ENCODE measurements at places on chromosomes 5 and 9. TPM values are rescaled to one million over a fixed set of nuclear protein-coding genes. Genes with fewer than 3 reads are reported as not detected.
A peak's percentile ranks its signal among the peaks of the same experiment; 100 is the strongest.

- H3K27me3 ChIP-seq = no peaks in the 10 kb centered on the region
- peaks cover 26% of the 10 kb centered on the region for H3K36me3 ChIP-seq
- H3K4me3 ChIP-seq = no peak overlapping the region
- H3K4me1 ChIP-seq = peaks cover 1% of the 10 kb centered on the region
- no peak for DNase-seq
Observed at GRCh38 chr9:130624154-130624553, 40.2 kb upstream of the PRDM12 start.

DNA sequence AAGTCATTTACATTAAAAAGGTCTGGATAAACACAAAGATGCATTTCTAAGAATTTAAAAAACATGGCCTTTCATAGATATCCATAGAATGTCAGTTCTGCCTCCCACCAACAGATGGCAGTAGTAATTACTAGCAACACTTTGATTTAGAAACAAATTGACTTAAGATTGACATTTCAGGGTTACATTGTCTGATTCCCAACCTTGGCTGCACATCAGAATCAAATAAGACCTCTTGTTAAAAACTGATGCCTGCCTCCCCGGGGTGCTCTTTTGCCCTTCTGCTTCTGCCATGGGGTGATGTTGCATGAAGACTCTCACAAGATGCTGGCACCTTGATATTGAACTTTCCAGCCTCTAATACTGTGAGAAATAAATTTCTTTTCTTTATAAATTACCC lies 146.2 kb upstream of the GPR151 start:
- no peak overlapping the region for H3K27ac ChIP-seq
- no peaks in the 10 kb centered on the region for H3K36me3 ChIP-seq
- peaks cover 5% of the 10 kb centered on the region for H3K4me1 ChIP-seq
- no peaks in the 10 kb centered on the region for H3K27me3 ChIP-seq

DNA sequence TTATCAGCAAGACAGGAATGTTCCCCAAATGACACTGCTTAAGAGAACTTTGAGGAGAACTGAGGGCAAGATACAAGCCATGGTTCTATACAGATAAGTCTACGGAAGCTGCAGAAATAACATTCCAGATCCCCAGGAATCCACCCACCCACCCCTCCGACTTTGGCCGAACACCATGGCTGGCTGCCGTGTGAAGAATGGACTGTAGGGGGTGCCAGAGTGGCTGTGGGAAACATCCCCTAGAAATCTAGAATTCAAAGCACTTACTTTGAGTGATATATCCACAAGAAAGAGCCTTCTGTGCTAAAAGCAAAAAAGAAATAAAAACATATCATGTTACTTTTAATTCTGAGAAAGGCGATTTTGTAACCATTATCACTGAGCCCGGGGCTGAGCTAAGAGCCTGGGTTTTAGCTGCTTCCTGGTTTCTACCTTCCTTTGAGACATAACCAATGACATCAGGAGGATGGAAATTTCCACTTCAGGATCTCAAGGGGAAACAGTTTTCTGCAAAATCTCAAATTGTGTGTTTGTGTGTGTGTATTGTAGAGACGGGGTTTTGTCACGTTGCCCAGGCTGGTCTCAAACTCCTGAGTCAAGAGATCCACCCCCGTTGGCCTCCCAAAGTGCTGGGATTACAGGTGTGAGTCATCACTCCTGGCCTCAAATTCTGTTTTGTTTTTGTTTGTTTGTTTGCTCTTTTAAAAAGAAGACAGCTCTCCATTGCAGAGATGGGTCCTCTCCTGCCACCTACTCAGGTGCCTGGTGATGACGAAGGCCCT lies 36.4 kb downstream of the GGTA1 start:
- H3K36me3 ChIP-seq = no peaks in the 10 kb centered on the region
- H3K4me3 ChIP-seq = no peak overlapping the region
- no peaks in the 10 kb centered on the region for H3K4me1 ChIP-seq
- peak; percentile 87 for DNase-seq
- H3K27ac ChIP-seq = no peak overlapping the region

GRCh38 chr5:172142709-172143215 lies 45.3 kb downstream of the STK10 start:
- H3K4me3 ChIP-seq = no peak overlapping the region
- H3K27me3 ChIP-seq = no peaks in the 10 kb centered on the region
- H3K4me1 ChIP-seq = peaks cover 8% of the 10 kb centered on the region
- no peaks in the 10 kb centered on the region for H3K36me3 ChIP-seq
- H3K27ac ChIP-seq = no peak overlapping the region
- no peak for DNase-seq

- H3K27me3 ChIP-seq = no peaks in the 10 kb centered on the region
- DNase-seq = no peak
- no peak overlapping the region for H3K4me3 ChIP-seq
- H3K4me1 ChIP-seq = no peaks in the 10 kb centered on the region
Observed at GRCh38 chr5:42876375-42876844, 64.7 kb upstream of the SELENOP start.

DNA sequence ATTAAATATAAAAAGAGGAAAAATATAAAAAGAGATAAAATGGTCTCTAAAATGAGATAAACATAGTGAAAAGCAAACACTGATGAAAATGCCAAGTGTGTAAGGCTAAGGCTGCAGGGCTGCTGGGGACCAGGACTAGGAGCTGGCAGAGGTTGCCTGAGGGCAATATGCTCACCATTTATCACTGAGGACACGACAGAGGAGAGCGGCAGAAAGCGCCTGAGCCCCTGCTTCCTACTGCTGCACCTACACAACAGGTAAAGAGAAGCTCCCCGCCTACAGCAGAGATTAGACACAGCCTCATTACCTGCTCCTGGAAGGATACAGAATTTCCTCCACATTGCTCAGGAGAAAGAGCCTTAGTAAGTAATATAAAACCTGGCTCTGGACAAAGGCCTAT lies 70.7 kb upstream of the PPP1R2B start:
- no peak for DNase-seq
- H3K4me1 ChIP-seq = no peaks in the 10 kb centered on the region
- H3K27ac ChIP-seq = no peak overlapping the region
- H3K36me3 ChIP-seq = no peaks in the 10 kb centered on the region
- H3K4me3 ChIP-seq = no peak overlapping the region

DNA sequence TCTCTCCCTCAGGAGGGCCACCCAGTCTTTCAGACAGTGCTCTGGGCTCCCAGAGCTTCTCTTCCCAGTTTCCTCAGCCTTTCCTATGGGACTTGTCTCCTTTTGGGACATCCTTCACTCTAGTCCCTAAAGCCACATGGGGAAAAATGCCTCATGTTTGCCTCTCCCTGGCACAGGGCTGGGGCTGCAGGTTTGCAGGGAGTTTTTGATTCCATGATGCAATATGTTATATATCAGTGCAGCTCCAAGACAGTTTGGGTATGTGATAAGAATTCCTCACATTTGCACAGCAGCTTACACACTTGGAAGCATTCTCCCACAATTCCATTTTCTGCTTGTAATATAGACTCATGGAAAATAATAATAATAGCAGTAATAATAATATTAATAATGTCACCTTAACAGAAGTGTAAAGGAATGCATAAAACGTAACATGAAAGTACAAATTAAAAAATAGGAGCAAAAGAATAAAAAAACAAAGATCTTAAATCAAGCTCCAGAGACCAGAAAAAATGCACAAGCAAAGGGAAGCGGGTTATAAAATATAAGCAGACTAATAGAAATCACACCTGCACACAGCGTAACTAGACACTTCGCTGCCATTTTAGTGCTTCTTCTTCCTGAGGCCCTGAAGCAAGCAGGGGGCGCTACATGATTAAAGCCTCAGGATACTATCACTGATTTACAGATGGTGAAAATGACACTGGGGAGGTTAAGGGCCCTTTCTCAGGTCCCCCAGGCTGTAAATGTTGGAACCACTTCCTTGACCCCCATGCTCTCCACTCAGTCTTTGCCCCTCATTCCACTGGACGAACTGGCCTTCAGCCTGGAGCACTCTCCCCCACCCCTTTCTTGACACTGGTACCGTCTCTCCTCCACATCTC lies 70.0 kb upstream of the IL17B start:
- no peak overlapping the region for H3K4me3 ChIP-seq
- H3K36me3 ChIP-seq = no peaks in the 10 kb centered on the region
- no peak for DNase-seq
- H3K27ac ChIP-seq = no peak overlapping the region
- no peaks in the 10 kb centered on the region for H3K27me3 ChIP-seq
- H3K4me1 ChIP-seq = peaks cover 8% of the 10 kb centered on the region

DNA sequence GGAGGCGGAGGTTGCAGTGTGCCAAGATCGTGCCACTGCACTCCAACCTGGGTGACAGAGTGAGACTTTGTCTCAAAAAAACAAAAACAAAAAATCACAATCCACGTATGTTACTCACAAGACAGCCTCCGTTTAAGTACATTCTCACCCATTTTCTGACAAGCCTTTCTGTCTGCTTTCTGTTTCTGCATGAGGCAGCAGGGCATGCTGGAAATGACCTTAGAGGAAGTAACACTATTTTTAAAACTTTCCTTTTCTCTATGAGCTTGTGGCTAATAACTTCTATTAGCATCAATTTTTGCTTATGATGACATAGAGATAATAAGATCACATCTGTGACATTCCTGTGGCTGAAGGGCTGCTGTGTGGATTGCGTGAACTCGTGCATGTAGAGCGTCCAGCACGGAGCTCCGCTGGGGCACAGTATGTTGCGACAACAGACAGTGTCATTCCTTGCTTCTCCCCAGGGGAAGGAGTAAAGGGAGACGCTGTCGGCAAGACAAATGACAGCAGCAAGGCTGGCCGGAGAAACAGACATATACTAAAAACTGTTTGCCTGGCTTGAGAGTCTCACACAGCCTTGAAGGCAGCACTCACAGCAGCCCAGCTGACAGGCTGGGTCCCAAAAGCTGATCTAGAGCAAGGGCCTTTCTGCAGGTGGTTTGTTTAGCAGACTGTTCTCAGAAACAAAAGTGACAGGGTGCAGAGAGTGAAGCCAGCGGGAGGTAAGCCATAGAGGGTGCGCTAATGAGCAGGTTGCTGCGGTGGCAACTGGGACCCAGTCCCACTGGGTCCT lies 1.6 kb downstream of the BTNL3 start:
- H3K36me3 ChIP-seq = no peaks in the 10 kb centered on the region
- no peak for DNase-seq
- no peak overlapping the region for H3K27ac ChIP-seq
- no peak overlapping the region for H3K4me3 ChIP-seq

DNA sequence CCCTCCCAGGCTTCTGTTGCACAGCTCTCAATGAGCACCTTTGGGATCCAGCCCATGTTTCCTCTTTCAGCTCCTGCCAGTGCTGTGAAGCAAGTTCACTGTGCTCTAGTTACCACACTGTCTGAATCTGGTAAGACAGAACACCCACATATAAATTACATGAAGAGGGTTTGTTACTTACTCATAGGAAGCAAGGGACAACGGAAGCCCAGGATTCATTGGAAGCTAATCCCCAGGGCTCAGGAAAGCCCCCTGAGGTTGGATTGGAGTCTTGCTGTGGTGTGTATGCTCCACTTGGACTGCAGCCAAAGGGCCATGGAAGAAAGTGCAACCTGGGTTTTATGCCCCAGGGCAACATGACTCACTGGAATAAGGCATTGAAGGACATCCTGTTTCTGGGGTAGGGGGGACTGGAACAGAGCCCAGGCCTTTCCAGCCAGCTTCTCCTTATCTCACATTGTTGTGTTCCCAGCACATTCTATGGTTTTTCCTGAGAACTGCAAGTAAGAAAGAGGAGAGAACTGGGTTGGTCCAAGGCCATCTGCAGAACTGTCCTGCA lies 15.6 kb upstream of the CLK4 start:
- H3K36me3 ChIP-seq = no peaks in the 10 kb centered on the region
- no peaks in the 10 kb centered on the region for H3K4me1 ChIP-seq
- DNase-seq = no peak

DNA sequence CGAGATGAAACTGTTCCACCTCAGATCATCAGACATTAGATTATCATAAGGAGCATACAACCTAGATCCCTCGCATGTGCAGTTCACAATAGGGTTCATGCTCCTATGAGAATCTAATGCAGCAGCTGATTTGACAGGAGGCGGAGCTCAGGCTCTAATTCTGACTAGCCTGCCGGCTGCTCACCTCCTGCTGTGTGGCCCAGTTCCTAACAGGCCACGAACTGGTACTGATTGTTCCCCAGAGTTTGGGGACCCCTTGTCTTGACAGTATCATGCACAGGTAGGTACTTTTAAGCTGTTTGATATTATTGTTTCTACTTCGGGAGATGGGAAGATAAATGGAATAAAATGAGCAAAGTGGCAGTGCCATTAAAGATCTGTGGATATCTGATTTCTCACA lies 66.9 kb downstream of the ZCCHC7 start:
- H3K4me1 ChIP-seq = no peaks in the 10 kb centered on the region
- no peak overlapping the region for H3K4me3 ChIP-seq
- DNase-seq = no peak
- H3K27me3 ChIP-seq = no peaks in the 10 kb centered on the region
- no peaks in the 10 kb centered on the region for H3K36me3 ChIP-seq

- H3K27ac ChIP-seq = no peak overlapping the region
- no peaks in the 10 kb centered on the region for H3K36me3 ChIP-seq
- H3K4me1 ChIP-seq = peaks cover 10% of the 10 kb centered on the region
- no peaks in the 10 kb centered on the region for H3K27me3 ChIP-seq
Observed at GRCh38 chr5:74624501-74624900, 16.0 kb downstream of the ENC1 start.

The TXNDC15 gene
- 30.8 TPM for total RNA-seq

The EPB41L4B gene
- total RNA-seq = 23.7 TPM

The DNAJB5 gene
- 38.0 TPM for total RNA-seq

The WWC1 gene
- 41.1 TPM for total RNA-seq

The CDC26 gene
- 41.9 TPM for total RNA-seq

The WDR31 gene
- total RNA-seq = 0.40 TPM

The ITGA2 gene
- total RNA-seq = 7.2 TPM
